ENCODE measurements at places on chromosomes 12 and 14. TPM values are rescaled to one million over a fixed set of nuclear protein-coding genes. Genes with fewer than 3 reads are reported as not detected.

DNA sequence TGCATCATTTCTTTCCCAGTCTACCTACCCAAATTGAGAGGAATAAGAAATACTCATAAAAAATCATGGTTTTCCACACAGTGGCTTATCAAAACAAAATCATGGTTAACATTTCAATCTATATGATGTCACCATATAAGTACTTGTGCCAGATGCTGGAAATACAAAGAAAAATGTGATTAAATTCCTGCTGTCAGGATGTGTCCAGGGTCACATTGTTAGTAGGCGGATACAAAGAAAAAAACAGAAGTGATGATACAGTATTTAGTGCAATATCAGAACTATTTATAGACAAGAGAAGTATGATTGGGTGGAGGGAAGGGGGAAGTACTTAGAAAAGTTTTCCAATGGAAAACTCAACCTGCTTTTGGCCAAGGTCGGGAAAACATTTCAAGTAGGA, 47.0 kb upstream of the OR6J1 start:
- no peak for DNase-seq

- DNase-seq, result no peak
Observed at GRCh38 chr12:12442548-12443071, 85.7 kb downstream of the BORCS5 start.

GRCh38 chr14:71701990-71702389, 230.2 kb upstream of the RGS6 start:
- DNase-seq, result no peak

The NINJ2 gene
- 5.4 TPM for total RNA-seq

- no peak for DNase-seq
Observed at GRCh38 chr12:89343127-89343526, 9.2 kb downstream of the DUSP6 start.

DNA sequence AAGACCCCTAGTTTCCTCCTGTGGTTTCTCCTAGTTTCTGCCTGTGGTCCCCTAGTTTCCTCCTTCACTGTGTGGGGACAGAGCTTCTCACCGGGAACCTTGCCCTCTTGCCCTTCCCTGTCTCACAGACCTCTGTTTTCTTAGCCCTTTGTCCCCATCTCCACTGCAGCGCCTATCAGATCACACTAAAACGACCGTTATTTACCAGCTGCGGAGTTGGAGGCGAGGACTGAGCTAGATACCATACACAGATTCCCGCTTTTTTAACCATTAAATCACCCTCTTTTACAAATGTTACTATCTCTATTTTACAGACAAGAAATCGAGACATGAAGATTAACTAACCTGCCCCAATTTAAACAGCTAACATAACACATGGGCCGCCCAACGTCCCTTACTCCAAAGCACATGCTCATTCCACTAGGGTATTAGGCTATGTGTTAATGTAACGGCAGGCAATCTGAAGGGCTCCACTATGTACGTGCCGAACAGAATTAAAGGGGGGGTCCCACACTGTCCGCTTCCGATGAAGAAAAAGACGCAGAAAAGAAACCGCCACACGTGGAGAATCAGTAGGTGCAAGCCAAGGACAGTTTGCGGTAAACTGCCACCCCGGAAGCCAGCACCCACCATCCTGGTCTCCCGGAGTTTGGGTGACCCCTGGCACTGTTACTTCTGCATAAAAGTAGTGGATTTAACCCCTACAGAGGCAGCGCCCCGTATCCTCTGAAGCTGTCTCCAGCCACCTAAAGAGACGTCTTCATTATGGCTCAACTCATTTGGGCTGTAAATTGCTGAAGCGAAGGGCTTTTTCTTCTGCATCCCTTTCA, 1.9 kb upstream of the FKBP4 start:
- no peak for DNase-seq

The KRT77 gene
- not detected for total RNA-seq

DNA sequence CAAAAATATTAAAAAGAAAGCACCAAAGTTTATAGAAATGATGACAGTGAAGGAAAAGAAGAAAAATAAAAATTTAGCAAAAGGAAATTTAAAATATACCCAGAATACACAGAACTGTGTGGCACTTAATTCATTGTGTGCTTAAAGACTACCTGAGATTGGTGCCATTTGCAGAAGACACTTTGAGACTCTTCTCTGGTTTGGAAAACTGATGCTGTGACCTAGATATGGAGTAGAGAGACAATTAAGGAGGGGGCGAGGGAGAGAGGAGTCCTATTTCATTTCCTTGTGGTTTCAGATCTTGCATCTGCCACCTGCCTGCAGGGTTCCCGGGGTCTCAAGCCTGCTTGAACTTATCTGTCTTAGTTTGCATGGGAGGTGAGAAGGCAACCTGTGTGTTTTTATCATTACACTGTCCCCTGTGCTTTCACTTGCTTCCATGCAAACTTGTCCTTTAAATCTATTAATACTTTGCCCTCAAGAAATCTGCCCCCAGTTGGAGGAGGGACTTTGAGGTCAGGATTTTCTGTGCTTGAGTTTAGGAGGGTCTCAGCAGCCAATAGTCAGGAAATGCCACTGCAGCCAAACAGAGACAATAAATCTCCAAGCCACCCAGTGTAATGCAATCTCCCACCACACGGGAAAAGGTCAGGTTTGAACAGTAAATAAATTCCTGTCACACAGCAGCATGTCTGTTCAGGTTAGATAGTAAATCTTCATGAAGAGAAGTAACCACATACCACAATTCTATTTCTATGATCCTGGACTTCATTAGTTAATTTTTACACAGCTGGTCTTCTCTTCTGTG, 119.4 kb downstream of the CAND1 start:
- DNase-seq, result no peak
